ENCODE measurements at places on chromosomes 7 and 10.
A peak's percentile ranks its signal among the peaks of the same experiment; 100 is the strongest.

- DNase-seq = no peak
Observed at GRCh38 chr10:77873536-77874380, 52.8 kb downstream of the DLG5 start.

DNA sequence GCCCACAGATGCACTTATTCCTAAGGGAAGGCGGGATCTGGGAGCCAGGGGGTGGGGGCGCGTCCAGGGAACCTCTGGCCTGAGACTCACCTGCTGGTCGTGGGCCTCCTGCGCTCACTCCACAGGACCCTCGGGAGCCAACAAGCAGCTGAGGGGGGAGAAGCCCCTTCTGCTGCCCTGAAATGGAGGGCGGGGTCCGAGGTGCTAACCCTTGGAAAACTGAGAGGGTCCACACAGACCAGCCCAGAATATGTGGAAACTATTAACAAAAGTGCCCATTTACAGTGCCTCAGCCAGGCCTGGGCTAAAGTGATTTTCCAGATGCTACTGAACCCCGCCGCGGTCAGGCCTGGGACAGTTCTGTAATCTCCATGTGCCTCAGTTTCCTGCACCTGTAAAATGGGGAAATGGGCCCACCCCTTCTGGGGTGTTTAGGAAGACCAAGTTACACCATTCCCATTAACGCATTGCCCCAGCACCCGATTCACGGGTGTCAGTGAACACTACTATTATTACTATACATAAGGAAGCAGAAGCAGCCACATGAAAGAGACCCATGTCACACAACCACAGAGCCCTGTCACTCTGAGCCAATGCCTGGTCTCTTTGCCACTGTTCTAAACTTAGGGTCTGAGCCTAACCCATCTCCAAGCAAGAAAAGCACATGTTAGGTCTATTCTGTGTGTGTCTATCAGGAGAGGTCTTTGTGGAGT lies 630 bp upstream of the VSTM4 start:
- no peak for DNase-seq

DNA sequence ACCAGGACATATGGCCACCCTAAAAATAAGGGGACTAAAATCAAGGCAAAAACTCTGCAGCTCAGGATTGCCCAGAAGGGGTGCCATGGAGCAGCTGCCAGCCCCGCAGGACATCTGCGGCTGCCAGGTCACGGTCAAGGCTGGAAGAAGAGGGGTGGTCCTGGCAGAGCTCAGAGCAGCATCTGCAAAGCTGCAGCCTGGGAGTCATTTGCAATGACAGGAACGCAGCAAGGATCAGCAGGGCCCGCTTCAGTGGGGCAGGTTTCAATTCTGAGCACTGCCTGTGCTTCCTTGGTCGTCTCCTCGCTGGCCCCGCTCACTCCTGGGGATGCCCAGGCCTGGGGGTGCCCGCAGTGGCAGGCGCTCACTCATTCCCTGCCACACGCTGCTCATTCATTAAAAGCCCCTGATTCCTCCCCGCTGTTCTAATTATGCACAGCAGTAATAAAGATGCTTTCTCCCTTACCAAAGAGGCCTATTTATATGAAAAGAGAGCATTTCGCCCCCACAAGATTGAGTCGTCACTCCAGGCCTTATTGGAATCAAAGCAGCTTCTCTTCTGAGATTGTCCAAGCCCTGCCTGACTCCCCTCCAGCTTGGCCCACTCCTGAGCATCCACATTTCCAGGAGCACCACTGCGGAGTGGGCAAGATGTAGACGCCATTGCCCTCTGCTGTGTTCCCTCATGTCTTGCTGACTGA lies 4.6 kb downstream of the HSPA12A start:
- no peak for DNase-seq

- DNase-seq = no peak
Observed at GRCh38 chr10:69632516-69633199, 2.6 kb downstream of the FAM241B start.

DNA sequence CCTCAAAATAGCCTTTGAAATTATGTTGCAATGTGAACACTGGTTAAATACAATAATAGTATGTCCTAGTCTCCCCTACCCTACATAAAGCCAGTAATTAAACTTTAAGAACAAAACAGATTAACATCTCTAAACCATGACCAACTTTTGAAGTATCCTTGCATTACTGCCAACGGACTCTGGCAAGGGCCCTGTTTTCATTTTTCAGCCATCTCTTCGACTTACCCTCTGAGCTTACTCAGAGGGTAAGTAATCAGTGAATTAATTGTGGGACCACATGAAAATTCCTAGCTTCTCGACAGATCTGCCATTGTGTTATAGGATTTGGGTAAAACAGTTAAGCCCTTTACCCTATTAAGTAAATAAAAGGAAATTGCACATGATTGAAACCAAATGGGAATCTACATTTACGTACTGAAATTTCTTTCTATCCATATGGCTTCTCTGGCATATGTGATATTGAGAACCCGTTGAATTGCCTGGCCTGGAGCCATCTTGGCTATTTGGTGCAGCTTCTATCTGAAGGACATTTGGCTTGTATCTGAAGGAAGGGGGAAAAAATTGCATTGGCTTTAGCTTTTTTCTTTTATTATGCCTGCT lies 39.6 kb downstream of the DYNC1I1 start:
- peak; percentile 29 for DNase-seq

- peak; percentile 73 for DNase-seq
Observed at GRCh38 chr10:116753759-116754158, 11.4 kb upstream of the HSPA12A start.

GRCh38 chr10:44974628-44975430 lies 3.8 kb downstream of the DEPP1 start:
- peak; percentile 19 for DNase-seq

GRCh38 chr10:74641659-74642058 lies 184.7 kb upstream of the KAT6B start:
- no peak for DNase-seq

DNA sequence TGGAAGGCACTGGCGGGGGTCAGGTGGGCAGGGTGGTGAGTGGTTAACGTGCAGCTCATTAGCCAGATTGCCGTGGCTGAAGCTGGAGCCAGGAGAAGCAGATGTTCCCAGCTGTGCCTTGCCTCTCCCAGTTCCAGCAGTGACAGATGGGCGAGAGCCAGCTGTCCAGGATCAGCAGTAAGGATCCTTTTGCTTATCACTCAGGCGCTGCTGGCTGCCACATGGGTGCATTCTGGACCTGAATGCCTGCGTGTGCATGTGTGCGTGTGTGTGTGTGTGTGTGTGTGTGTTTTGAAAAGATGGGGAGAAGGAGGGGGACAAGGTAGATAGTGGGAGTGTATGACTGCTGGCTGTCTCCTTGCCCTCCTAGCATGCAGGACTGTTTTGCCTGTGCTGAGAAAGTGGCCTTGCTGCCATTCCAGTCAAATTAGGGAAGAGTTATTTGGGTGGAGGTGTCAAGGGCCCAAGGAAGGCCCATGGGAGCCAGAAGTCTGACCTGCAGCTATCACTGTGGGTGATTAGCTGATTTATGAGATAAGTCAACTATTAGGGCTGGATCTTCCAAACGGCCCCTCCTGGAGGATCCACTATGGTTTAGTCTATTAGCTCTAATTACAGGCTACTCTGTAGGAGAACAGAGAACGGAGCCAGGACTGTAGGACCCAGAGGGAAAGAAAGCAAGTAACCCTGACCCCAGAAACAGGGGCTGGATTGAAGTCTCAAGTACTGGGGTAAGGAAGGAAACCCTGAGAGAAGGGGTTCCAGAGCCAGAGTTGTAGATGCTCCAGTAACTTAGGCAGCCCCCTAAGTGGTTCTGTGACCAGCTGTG lies 3.3 kb downstream of the EPHA1 start:
- peak; percentile 50 for DNase-seq

DNA sequence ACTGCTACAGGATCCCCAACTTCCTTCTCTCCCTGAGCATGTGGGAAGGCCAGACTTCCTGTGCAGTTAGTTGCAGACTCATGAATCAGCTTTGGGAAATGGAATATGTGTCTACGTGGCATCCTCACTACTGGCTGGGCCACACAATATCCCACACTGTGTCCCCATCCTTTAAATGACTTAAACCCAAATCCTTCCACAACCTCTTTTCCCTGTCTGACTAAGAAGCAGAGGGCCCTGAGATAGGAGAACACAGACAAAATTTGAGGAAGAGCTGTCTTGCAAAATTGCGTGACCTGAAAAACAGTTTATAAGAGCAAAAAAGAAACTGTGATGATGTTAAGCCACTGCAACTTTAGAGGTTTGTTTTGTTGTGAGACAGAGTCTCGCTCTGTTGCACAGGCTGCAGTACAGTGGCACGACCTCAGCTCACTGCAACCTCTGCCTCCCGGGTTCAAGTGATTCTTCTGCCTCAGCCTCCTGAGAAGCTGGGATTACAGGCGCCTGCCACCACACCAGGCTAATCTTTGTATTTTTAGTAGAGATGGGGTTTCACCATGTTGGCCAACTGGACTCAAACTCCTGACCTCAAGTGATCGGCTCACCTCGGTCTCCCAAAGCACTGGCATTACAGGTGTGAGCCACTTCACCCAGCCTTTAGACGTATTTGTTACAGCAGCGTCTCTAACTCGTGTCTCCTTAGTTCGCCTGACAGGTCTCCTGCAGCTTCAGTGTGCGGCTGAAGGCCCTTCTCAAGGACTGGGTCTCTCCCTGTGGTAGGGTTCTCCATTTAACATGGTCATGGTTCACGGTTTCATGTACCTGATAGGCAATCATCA lies 46.9 kb upstream of the SFMBT2 start:
- DNase-seq = no peak

Data from NCI-H2171 (cell line).